ENCODE measurements at places on chromosomes 16 and 17.

DNA sequence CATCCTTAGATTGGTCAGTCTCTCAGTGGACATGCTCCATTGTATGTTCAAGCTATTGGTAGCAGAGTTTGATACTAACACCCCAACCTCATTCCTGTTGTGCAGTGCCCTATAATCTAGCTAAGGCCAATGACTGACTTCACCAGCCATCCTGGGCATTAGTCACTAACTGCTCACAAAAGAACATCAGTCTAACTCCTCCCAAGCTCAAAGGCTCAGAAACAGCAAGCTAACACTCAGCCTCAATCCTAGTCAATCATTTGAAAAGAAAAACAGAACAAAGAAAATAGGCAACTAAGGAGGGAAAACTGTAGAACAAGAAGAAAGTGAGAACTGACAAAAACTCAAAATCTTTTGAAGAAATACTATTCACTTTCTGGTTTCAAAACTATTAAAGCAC lies 199.1 kb upstream of the C17orf78 start:
- peak overlapping the region; percentile 19 for H3K27ac ChIP-seq
- H3K27me3 ChIP-seq, result no peaks in the 10 kb centered on the region

GRCh38 chr17:50328363-50329325 lies 17.3 kb upstream of the XYLT2 start:
- no peak overlapping the region for H3K27ac ChIP-seq
- H3K36me3 ChIP-seq, result no peaks in the 10 kb centered on the region
- no peak for DNase-seq
- no peaks in the 10 kb centered on the region for H3K4me1 ChIP-seq

GRCh38 chr16:2787406-2787805 lies at the start of gene PRSS33:
Gene PRSS33 (minus strand): TSS chr16:2787560. CDS start chr16:2786547, 1,013 bp downstream.
- no peaks in the 10 kb centered on the region for H3K36me3 ChIP-seq
- DNase-seq, result no peak
- H3K4me1 ChIP-seq, result peaks cover 12% of the 10 kb centered on the region
- no peak within 1 kb of the TSS for H3K27ac ChIP-seq
- H3K4me3 ChIP-seq, result no peak within 1 kb of the TSS
- no peaks in the 10 kb centered on the region for H3K27me3 ChIP-seq

DNA sequence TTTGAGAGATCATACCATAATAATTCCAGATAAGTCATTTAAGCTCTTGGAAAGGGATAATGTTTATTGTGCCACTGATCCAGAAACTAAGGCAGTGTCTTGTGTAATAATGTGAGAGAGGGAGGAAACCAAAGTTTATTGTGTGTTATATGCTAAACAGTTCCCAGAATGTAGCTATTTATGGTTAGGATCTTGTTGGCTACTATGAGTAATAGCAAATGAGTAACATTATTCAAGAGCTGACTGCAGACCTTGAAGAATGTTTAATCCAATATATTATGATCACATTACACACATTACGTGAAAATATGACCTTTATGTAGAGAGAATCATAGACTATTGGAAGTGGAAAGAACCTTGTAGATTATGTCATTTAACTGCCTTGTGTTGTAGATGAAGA lies 139.5 kb downstream of the BCAS3 start:
- H3K27ac ChIP-seq, result peak overlapping the region; percentile 64
- H3K4me1 ChIP-seq, result no peaks in the 10 kb centered on the region
- H3K27me3 ChIP-seq, result no peaks in the 10 kb centered on the region
- no peak overlapping the region for H3K4me3 ChIP-seq
- H3K36me3 ChIP-seq, result no peaks in the 10 kb centered on the region

DNA sequence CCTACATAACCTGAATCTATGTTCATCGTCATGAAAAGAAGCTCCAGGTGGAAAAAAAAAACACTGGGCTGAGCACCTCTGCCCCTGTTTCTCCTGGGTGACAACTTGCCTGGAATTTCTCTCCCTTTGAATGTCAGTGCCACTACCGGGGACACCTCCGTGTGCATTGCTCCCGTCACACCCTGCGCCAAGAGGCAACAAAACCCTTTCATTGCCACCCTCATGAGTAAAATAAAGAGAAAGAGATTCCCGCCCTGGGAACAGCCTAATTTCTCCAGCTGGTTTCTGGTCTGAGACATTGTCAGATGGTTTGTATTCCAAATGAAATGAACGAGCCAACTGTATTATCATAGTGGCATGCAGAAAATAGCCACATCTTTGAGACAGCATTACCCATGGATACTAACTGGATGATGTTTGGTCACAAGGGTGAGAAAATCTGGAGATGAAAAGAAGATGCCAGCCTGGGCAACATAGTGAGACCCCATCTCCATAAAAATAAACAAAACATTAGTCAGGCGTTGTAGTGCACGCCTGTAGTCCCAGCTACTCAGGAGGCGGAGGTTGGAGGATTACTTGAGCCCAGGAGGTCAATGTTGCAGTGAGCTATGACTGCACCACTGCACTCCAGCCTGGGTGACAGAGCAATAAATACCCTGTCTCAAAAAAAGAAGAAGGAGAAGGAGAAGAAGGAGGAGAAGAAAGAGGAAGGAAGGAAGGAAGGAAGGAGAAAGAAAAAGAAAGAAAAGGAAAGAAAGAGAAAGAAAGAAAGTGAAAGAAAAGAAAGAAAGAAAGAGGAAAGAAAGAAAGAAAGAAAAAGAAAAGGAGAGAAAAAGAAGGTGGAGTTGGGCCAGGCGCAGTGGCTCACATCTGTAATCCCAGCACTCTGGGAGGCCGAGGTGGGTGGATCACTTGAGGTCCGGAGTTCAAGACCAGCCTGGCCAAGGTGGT lies 42.2 kb upstream of the ADCY9 start:
- DNase-seq, result no peak
- no peaks in the 10 kb centered on the region for H3K36me3 ChIP-seq
- H3K27ac ChIP-seq, result no peak overlapping the region
- H3K4me1 ChIP-seq, result no peaks in the 10 kb centered on the region
- no peak overlapping the region for H3K4me3 ChIP-seq

GRCh38 chr16:71540-72401 lies 660 bp downstream of the RHBDF1 start:
- peak; percentile 86 for DNase-seq
- peaks cover 85% of the 10 kb centered on the region for H3K4me1 ChIP-seq
- peak overlapping the region; percentile 90 for H3K27ac ChIP-seq
- H3K36me3 ChIP-seq, result no peaks in the 10 kb centered on the region

DNA sequence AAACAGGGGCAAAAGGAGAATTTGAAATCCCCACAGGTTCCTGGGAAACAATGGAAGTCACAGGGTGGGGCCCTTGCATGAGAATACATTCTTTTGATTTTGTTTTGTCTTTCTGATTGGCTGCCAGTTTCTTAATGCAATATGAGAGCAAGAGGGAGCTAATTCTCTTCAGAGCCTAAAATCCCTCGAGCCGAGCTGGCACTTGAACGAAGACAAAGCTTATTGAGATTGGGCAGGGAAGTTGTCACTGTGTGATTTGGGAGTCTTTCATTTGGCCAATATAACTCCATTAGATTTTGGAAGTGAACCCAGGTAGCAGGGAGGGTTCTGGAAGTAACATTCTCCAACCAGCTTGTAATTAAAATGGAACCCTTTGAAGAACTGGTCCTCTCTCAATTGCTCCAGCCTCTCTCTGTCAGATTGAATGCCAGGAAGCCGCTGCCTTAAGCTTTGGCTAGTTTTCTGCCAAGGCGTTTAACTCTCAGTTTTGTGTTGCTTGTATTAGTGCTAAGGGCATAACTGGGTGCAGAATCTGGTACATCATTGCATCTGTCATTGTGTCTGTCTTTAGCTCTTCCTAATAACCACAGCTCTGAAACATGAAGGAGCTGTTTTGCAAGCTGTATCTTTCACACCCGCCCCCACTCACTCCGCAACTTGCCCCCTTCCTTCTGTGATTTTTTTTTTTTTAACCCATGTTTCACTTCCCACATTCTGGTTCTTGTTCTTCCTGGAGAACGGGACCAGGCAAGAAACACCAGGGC lies 272.0 kb downstream of the MAF start:
- no peaks in the 10 kb centered on the region for H3K36me3 ChIP-seq
- no peaks in the 10 kb centered on the region for H3K4me1 ChIP-seq
- H3K27ac ChIP-seq, result no peak overlapping the region
- H3K4me3 ChIP-seq, result no peak overlapping the region

DNA sequence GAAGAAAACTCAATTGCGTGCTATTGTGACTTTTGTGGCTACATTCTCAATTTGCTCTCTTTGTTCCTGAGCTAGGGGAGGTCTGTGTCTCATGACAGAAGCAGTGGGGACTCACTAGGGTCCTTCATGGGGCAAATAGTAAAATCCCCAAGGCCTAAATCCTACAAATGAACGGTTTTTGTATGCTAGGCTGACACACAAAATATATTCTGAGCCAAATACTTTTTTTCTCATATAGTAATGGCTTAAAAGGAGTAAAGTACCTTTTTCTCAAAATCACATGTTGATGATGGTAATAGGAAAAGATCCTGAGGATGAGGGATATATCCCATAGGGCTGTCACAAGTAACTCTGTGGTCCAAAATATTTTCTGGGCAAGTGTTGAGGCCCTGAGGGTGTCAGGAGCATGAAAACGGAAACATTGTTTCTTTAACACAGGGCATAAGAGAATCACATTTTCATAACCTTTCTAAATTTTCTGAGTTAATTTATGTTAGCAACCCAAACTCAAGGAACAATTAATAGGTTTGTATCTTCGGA lies 77.5 kb upstream of the CNTNAP4 start:
- DNase-seq, result no peak
- no peak overlapping the region for H3K4me3 ChIP-seq
- H3K4me1 ChIP-seq, result no peaks in the 10 kb centered on the region
- H3K36me3 ChIP-seq, result no peaks in the 10 kb centered on the region
- no peaks in the 10 kb centered on the region for H3K27me3 ChIP-seq

GRCh38 chr17:1414001-1414574 lies 14.1 kb upstream of the YWHAE start:
- DNase-seq, result no peak
- H3K27me3 ChIP-seq, result no peaks in the 10 kb centered on the region
- no peaks in the 10 kb centered on the region for H3K4me1 ChIP-seq
- H3K27ac ChIP-seq, result no peak overlapping the region
- no peaks in the 10 kb centered on the region for H3K36me3 ChIP-seq
- H3K4me3 ChIP-seq, result no peak overlapping the region

DNA sequence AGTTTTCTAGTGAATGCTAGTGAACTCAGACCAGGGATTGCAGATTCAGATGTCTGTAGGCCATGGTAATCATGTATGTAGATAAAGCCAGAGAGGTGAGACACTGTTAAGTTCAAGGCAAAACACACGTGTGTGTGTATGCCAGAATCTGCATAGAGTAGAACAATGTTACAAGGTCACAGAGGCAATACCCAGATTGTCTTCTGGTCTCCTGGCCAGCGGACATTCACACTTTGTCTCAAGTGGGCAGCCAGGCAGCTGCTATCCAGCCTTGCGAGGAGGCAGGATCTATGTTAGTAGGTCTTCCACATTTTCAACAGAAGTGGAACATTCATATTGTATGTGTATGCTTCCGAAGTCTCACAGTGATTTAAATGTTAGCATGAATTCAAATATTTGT lies 244.4 kb downstream of the FTO start:
- no peak for DNase-seq
- no peaks in the 10 kb centered on the region for H3K27me3 ChIP-seq
- no peak overlapping the region for H3K27ac ChIP-seq
- no peaks in the 10 kb centered on the region for H3K36me3 ChIP-seq

- H3K27ac ChIP-seq, result no peak overlapping the region
- H3K4me3 ChIP-seq, result no peak overlapping the region
Observed at GRCh38 chr17:68390888-68391545, 66.3 kb downstream of the WIPI1 start.

DNA sequence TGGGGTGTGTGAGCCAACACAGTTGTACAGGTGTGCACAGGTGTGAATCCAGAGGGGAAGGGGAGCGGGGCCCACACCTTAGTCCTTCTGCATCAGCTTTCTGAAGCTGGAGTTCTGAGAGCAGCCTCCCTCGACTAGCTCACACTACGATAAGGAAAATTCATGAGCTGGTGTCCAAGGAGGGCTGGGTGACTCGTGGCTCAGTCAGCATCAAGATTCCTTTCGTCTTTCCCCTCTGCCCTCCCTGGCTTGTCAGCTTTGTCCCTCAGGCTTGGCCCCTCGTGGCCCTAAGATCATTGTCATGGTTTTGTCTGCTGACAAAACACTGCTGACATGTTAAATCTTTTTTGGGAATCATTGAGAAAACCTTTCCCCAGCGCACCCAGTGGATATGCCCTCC lies 47.5 kb downstream of the OR1D5 start:
- peaks cover 19% of the 10 kb centered on the region for H3K36me3 ChIP-seq
- H3K27me3 ChIP-seq, result no peaks in the 10 kb centered on the region
- no peak for DNase-seq
- H3K27ac ChIP-seq, result no peak overlapping the region

DNA sequence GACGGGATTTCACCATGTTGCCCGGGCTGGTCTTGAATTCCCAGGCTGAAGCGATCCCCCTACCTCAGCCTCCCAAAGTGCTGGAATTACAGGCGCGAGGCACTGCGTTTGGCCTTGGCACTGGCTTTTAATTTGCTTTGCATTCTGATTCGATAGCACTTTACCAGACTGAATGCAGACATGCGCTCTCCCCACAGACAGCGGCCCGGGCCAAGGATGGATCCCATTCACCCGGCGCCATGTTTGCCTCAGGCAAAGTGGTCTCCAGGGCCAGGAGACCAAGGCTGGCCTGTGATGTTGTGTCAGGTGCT lies 41.7 kb downstream of the DHRS7B start:
- no peak overlapping the region for H3K27ac ChIP-seq
- no peak for DNase-seq
- H3K27me3 ChIP-seq, result no peaks in the 10 kb centered on the region

DNA sequence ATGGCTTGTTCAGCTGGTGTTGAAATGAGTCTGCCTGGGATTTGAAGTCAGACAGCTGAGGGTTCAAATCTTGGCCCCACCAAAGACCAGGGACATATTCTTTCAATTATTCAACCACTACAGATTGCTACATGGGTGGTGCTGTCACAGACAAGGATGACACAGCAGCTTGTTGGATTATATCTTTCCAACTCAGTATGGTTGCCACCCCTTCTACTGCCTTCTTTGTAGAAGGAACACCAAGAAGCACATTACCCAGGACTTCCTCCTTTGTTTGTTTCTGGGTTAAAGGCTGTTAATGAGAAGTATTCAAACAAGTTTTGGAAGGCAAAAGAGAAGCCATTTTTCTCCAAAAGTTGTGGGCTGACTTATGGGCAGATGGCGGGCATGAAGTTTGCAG lies 78.6 kb downstream of the COPRS start:
- no peak for DNase-seq
- H3K36me3 ChIP-seq, result no peaks in the 10 kb centered on the region
- H3K27me3 ChIP-seq, result no peaks in the 10 kb centered on the region
- no peak overlapping the region for H3K27ac ChIP-seq
- no peaks in the 10 kb centered on the region for H3K4me1 ChIP-seq

DNA sequence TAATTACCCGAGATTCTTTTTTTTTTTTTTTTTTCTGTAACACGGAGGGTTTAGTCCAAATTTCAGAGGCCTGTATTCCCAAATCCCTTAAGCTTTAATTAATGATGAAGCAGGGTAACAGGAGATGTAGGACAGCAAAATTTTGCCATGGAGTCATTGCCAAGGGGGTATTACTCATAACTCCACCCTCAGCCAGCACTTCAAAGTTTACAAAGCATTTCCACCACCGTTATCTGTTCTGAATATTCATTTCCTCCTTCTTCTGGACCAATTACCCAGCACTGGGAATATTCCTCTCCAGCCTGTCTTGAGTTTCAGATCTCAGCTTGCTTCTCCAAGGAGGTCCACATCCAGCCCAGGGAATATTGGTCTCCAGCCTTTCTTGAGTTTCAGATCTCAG lies 747.5 kb upstream of the EEF2KMT start:
- H3K27ac ChIP-seq, result no peak overlapping the region
- H3K27me3 ChIP-seq, result no peaks in the 10 kb centered on the region
- no peak overlapping the region for H3K4me3 ChIP-seq
- no peak for DNase-seq

Data from tibial nerve (tissue), 4 donors.